ENCODE measurements at places on chromosomes 7 and 10.

GRCh38 chr7:151352512-151352911 lies 10.9 kb downstream of the NUB1 start:
- DNase-seq = no peak

- no peak for DNase-seq
These were observed 127.0 kb downstream of the SORCS1 start for GRCh38 chr10:107037192-107038122.

DNA sequence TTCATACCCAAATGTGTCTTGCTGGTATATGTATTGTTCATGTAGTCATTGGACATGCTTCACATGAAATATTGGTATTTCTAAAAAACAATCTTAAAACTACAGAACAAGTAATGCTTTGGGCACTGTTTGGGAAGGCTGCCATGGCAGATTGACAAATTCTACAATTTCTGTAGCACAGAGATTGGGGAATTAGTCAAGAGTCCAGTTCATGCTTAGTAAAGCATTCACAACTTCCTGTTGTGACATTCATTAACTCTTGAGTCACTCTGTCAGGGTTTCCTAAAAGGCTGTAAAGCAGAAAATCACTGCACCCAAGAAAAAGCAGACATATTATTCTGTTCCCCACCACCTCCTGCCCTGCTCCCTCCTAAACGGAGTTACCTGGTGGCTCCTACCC lies 398.9 kb downstream of the PHTF2 start:
- no peak for DNase-seq

- no peak for DNase-seq
These were observed 65.9 kb downstream of the AUTS2 start for GRCh38 chr7:69663911-69664832.

DNA sequence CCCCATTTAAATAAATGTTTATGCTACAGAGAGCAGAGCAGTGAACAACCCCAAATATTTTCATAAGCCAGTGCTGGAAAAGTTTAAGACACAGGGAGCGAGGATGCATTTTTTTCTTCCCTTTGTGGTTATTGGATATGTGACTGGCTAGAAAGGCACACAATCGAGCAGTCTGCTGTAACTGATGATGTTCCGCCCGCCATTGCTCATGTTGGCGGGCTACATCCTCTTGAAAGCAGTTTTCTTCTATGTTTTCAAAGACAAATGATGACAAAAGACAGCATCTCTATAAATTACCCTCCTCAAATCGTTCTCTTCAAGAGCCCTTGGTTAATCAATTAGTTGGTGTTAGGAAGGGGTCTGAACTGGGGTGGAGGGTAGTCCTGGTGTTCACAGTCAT lies 269.8 kb downstream of the SKAP2 start:
- no peak for DNase-seq

DNA sequence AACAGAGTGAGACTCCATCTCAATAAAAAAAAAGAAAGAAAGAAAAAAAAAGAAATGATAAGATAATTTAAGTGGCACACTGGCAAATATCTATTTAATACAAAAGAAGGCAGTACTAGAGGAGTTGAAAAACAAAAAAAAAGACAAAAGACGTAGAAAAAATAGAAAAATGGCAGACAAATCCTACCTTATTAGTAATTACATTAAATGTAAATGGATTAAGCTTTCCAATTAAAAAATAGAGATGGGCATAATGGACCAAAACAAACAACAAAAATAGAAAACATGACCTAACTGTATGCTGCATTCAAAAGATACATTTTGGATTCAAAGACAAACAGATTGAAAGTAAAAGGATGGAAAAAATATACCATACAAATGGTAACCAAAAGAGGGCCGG lies 5.3 kb upstream of the PARP12 start:
- no peak for DNase-seq

All from D341Med (cell line).